ENCODE measurements at places on chromosomes 2 and 18.

GRCh38 chr18:37419315-37419714 is 146.3 kb downstream of the CELF4 start:
- DNase-seq, result no peak

DNA sequence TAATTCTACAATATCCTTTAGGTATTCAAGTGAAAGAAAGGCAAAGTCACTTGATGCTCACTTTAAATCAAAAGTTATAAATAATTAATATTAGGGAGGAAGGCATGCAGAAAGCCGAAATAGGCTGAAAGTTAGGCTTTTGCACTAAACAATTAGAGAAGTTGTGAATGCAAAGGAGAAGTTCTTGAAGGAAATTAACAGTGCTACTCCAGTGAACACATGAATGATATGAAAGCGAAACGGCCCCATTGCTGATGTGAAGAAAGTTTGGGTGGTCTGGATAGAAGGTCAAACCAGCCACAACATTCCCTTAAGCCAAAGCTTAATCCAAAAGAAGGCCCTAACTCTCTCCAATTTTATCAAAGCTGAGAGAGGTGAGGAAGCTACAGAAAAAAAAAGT is 103.1 kb upstream of the CXCR4 start:
- no peak for DNase-seq

- DNase-seq, result no peak
Measured at GRCh38 chr18:12452784-12453183, 45.1 kb downstream of the PRELID3A start.

GRCh38 chr2:233450864-233451575 is 96.7 kb downstream of the DGKD start:
- peak; percentile 10 for DNase-seq

- no peak for DNase-seq
Measured at GRCh38 chr2:26678035-26678434, 14.5 kb upstream of the KCNK3 start.
